GM23248 (cell line): ENCODE measurements at places on chromosomes 5 and 9. TPM values are rescaled to one million over a fixed set of nuclear protein-coding genes. Genes with fewer than 3 reads are reported as not detected.

DNA sequence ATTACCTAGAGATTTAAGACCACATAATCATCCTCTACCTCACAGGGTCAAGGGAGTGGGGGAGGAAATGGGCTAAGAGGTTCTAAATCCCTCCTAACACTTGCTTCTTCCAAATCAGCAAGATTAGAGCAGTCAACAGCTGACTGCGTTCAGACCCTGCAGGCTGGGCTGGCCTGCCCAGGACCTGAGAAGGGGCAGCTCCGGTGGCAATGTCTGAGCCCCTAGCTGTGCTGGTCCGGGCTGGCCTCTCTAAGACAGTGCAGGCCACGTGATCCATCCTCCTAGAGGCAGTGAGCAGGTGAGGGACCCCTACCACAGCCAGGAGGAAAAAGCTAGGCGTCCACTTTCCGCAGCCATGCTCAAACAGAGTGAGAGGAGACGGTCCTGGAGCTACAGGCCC lies at the start of gene KCNV2:
TSS of gene KCNV2 (plus strand) at position 126 of the 400 bp plus-strand sequence. CDS start at position 356, 230 bp downstream.
- no peak for DNase-seq

- peak; percentile 72 for DNase-seq
Measured at GRCh38 chr5:142053426-142054151, 40.8 kb upstream of the GNPDA1 start.

MRPL22 gene
- 4.8 and 11.5 TPM in 2 replicates for total RNA-seq

GRCh38 chr9:137632230-137633161 lies 13.7 kb downstream of the EHMT1 start:
- peak; percentile 65 for DNase-seq
